ENCODE measurements at places on chromosomes 5 and 9.
A peak's percentile ranks its signal among the peaks of the same experiment; 100 is the strongest.

DNA sequence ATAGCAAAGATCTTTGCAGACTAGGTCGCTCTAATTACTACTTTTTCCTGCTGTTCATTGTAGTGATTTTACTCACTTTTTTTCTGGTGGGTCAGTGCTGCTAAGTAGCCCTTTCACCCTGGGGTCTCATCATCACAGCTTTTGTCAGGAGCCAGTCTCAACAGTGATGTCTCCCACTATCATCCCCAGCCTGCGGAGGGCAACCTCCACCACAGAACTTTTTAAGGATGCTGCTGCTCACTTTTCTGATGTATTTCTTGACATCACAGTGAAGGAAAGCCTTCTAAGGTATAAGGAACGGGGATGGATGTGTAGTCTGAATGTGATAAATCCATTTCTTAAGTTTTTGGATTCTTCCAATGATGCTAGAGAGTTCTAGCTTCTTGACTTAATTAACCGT lies 242.5 kb upstream of the RIOK2 start:
- no peak for ATAC-seq

DNA sequence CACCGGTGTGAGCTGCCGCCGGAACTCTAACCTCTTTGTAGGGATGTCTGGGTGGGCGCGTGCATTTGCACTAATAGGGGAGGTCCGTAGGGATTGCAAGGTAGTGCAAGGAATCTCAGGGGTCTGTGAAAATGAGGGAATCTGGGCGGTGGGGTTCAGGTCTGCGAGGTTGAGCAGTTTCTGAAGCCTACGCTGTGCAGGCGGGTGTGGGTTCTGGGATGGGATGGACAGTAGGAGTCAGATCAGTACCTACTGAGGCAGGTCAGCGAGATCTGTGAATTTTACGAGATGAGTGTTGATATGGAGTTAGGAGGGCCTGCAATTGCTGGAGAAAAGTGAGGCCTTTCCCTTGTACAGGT lies 856 bp upstream of the ATOSB start:
- ATAC-seq: no peak

DNA sequence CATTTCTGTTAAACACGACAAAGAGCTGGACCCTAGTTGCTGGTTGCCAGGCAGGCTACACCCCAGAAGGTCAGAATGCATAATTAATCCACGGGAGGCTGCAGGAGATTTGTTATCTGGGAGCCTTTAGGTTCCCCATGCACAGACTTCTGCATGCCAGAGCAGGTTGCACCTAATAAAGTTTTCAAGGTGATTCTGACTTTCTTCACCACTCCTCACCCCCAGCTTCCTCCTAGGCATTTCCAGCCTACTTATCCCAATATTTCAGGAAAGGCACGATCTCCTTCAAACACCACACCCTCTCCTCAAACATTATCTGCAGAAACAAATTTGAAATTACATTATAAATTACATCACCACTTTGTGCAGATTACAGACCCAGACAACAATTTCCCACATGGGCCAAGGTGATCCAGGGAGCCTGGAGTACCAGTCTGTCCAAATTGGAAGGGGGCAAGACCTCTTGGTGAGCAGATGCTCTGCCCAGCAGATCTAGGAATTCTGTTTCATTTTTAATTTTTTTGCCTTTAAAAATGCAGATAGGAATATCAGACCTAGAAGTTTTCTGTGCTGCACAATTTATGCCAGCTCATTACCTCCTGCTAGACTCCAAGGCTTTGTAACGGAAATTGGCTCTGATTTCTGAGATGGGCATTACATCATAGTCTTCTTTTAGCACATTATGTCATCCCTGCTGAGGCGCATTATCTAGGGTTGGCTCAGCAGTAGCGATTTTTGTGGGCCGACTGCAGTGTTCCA lies 363.4 kb upstream of the SLC30A5 start:
- ATAC-seq: no peak

DNA sequence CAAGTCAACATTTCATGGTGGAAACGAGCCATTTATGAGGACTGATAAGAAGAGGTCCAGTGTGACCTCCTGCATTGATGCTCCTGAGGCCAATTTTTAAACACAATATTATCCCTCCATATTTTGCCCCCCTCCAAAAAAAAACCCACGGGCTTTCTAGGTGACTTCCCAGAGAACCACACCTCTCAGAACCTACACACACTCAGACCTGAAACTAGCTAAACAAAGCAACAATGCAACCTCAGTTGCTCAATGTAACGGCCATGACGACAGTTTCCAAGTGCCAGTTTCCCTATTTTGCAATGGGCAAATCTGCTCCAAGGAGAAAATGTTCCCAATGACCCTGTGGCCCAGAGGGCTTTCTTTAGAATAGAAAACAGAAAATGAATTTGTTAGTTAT lies 3.5 kb downstream of the NRG2 start:
- ATAC-seq: no peak

DNA sequence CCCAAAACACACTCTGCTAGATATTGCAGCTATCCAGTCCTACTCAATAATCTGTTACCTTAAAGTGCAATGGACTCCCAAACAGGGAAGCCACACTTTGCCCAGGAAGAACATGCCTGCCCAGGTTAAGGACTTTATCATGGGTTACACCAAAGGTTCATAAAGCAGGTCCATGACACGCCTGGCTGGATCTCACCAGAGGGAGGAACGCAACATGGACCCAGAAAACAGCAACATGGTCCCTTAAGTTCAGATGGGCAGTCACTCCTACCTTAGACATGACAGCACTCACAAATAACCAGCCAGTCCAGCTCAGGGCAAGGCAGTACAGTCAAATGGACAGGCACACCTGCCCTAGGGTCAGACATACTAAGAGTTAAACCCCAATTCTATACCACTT lies 3.8 kb downstream of the P4HA2 start:
- no peak for ATAC-seq

DNA sequence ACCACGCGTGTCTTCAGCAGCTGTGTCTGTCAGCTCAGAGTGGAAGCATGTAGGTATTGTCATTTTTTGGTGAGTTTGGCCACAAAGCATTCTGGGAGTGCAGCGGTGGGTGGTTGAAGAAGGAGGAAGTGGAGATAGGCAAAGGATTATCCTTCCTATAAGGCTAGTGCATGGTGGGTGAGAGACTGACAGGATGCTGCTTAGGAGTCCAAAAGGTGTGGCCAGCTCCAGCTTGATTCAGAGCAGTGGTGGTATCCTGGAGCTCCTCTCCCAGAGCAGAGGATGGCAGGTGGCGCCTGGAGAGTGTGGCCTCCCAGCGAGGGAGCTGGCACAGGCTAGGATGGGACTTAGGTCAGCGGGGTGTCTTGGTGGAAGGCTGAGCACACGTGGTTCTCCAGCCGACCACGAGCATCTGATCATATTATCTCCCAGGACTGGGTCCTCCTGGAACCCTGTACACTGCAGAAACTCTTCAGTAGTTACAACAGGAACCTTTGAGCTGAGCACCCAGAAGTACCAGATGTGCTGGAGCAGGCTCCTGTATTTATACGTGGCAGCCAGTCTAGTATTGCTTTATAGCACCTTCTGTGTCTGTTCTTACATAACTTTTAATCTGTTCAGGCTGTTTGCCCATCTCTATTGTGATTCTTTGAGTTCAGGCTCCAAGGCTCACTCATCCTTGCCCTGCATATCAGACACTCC lies 29.6 kb downstream of the MAML1 start:
- ATAC-seq: peak; percentile 13

- no peak for ATAC-seq
These were observed 1992.3 kb downstream of the MAT2B start for GRCh38 chr5:165497707-165498106.

DNA sequence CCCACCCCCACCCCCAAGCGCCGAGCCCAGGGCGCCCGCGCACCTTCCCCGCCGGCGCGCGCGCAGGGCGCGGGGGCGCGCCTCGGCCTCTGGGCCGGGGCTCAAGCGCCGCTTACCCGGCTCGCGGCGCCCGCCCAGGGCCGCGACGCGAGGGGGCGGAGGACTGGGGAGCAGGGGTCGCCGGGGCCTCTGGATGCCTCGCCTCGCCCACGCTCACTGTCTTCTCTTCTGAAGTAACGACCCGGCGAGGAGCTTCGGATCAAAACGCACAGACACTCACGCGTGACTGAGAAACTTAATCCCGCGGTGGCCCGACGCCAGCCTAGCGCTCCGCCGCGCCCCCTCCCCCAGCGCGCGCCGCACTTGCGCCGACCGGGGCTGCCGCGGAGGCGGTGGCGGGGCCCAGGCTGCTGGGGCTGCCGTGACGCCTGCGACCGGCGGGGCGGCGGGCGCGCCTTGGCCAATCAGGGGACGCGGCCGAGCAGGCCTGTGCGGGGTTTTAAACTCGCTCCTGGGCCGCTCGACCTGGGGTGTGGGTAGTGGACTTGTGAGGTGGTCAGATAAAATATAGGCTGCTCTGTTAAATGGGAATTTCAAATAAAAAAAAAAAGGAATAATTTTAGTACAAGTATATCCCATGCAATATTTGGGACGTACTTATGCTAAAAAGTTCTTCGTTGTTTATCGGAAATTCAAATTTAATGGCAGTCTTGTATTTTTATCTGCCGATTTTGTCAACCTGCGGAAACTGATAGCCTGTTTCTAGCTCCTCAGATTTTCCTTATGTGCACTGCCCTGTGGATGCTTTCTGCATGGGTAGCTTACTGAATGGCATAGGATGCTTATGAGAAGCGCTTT lies at the start of gene MPDZ:
Gene MPDZ (minus strand): TSS at position 409 of the 858 bp plus-strand sequence. CDS start 29,377 bp downstream, outside the sequence.
- no peak for ATAC-seq

DNA sequence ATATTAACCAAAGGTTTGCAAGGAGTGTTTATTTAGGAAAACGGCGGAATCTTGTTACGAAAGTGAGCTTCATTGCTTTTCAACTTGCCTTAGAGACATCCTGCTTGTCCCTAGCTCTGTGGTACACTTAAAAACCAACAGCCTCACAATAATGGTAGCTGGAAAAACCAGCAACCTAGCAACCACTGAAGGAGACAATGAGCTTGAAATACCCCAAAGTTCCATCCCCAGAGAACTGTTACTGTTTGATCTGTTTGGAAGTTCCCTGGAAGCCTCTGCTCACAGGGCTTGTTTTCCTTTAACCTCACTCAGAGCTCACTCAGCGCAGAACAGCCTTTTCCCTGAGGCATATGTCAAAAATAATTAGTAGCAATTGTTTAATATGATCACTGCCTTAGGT lies 43.2 kb downstream of the SH3TC2 start:
- ATAC-seq: no peak

DNA sequence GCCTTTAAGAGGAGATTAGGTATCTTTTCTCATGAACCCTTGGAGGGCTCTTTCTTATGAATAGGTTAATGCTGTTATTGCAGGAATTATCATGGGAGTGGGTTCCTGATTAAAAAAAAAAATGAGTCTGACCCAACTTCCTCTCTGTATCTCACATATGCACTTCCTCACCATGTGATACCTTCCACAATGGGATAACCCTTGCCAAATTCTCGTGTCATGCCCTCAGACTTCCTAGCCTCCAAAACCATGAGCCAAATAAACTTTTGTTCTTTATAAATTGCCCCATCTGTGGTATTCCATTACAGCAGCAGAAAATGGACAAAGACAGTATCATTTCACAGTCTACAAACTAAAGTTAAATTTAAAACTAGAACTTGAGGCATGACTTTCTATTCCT lies 1.0 kb downstream of the OR1B1 start:
- no peak for ATAC-seq

DNA sequence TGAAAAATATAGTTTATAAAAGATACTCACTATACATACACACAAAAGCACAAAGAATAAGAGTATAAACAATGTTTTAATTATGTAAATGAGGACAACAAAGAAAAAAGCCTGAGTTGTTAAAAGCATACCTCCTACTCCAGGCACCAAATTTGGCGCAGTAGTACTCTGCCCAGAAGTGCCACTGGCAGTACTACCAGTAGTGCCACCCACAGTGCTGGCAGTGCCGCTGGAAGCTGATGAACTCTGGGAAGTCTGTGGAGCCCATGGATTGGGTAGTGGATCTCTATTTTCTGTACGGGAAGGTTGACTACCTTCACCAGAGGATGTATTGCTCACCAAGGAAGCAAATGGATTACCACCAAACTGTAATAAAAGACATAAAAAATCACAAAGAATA lies 30.2 kb downstream of the UBQLN1 start:
- no peak for ATAC-seq

GRCh38 chr9:93357649-93358048 lies 93.8 kb upstream of the FAM120A start:
- peak; percentile 97 for ATAC-seq

- ATAC-seq: no peak
These were observed 26.7 kb downstream of the ERGIC1 start for GRCh38 chr5:172860520-172861443.

DNA sequence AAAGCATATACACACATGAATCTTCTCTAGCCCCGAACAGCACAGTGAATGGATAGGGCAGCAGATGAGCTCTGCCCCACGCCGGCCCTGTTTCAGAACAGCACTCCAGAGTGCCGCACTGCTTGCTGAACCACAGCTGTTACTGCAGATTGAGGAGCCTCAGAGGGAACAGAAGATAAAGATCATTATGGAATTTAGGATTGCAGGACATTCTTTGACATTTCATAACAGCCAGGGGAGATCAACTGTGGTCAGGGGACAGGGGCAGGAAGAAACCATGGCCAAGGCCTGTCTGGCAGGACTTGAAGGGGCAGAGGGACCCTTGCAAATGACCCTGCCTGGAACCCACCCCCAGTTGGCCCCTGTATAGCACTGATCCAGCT lies 20.6 kb downstream of the IRF1 start:
- ATAC-seq: no peak

GRCh38 chr5:57447658-57448057 lies 35.0 kb downstream of the ACTBL2 start:
- ATAC-seq: no peak

DNA sequence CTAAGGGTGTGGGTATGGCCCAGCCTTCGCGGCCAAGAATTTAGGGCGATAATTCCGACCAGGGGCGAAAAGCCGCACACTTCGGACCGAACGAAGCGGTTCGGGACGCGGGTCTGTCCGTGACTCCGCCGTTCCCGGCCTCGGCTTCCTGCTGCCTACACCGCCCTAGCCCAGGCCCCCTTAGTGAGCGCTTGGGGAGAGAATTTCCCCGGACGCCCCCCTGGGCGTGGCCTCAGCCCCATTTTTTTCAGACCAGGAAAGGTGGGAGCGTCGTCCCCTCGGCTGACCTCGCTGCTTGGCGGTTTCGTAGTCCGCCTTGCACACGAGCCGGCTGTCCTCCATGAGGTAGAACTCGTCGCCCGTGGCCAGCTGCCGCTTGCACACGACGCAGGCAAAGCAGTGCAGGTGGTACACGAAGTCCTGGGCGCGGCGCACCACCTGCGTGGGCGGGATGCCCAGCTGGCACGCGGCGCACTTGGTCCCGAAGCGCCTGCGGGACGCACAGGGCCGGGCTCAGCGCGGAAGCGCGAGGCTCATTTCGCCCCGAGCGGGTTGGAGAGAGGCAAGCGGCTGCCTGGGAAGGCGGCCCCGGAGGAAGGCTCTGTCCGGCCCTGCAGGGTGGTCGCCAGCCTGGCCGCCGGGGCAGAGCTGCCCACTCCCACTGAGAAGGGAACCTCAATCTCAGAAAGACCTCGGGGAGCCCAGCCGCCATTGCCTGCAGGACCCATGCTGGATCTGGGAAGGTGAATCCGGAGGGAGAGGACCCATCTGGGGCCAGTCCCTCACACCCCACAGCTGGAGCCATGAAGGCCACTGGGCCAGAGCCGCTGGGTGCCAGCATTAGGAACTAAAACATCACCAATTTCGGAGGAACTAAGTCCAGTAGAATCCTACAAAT lies 5.3 kb downstream of the LHX3 start:
- ATAC-seq: no peak

GRCh38 chr9:5388026-5388819 lies 48.5 kb upstream of the RLN1 start:
- no peak for ATAC-seq

Data from activated T-helper 17 cell treated with anti-CD3 and anti-CD28 coated beads, Interleukin-2, amount 50 U/mL, for 72 hours (primary cell).